ENCODE measurements at places on chromosomes 16 and 17.

DNA sequence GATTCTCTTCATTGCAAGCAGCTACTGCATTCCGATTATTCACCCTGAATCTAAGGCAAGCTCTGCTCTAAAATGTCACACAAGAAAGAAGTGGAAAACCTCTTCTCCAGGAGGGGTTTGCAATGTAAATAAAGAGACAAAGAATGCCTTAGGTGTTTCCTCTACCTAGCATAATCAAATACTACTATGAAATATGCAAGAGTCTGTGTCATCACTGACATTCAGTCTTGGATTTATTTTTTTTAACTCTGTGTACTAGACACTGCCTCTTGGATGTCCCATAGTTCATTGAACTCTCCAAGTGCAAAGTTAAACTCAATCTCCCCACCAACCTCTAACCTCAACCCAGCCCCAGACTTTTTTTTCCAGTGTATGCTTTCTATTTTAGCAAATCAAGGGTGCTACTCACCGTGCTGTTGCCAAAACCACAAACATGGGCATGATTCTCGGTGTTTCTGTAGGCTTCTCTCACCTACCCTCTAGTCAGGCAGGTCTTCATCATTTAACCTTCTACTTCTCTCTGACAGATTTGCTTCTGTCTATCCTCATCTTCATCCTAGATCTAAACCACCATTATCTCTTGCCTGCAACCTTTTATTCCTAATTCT, 329.1 kb downstream of the CDH13 start:
- DNase-seq, result no peak

- no peak for DNase-seq
Observed at GRCh38 chr17:82884341-82884969, 44.6 kb upstream of the ZNF750 start.

GRCh38 chr17:36937959-36938565, 787 bp downstream of the LHX1 start:
- DNase-seq, result no peak

DNA sequence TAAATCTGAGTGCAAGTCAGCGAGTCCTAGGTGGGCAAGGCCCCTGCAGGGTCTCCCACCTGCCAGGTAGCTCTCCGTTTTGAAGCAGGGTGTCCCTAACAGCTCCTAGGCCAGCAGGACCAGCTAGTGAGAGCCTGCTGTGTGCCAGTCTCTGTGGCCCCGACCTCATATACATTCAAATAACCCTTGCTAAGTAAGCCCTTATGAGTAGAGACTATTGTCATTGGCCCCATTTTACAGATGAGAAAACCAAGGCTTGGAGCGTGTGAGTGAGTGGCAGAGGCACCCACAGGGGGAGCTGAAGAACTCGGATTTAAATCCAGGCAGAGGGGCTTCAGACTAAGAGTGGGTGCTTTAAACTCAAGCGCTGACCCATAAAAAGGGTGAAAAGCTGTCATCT, 39.7 kb upstream of the EMP2 start:
- no peak for DNase-seq

- no peak for DNase-seq
Observed at GRCh38 chr16:48246066-48246465, 1.3 kb downstream of the ABCC11 start.

Data from stimulated activated CD8-positive, alpha-beta memory T cell treated with anti-CD3 and anti-CD28 coated beads, Interleukin-4, amount 100 ng/mL, for 1 hour (primary cell).